NT2/D1 (cell line): ENCODE measurements at places on chromosomes 16 and 17.

DNA sequence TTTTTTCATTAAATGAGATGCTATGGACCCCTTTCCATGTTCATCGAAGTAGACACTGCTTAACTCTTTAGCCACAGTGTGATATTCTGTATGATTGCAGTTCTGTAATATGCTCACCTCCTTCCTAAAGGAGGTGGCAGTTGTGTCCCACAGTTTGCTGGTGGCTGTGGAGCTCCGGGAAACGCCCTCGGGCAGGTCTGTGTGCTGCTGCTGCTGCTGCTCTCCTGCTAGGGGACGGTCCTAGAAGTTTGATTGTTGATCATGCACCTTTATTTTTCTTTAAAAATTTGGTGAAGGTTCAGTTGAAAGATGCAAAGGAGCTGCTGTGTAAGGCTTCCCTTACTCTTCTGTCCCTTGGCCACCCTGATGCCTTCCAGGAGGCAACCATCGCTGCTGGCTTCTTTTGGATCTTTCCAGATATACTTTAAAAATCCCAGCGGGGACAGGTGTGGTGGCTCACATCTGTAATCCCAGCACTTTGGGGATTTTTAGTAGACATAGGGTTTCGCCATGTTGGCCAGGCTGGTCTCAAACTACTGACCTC, 8.4 kb upstream of the CLEC18A start:
- DNase-seq: no peak

DNA sequence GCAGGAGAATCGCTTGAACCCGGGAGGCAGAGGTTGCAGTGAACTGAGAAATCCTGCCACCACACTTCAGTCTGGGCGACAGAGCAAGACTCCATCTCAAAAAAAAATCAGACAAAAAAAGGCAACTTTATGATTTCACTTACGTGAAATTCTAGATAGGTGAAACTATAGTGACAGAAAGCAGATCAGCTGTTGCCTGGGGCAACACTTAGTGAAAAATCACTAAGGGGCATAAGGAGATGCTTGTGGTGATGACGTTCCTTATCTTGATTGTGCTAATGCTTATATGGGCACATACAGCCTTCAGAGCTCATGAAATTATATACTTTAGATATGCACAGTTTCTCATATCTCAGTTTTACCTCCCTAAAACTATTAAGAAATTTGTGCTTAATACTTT, 41.6 kb upstream of the SLC5A10 start:
- no peak for DNase-seq

GRCh38 chr17:74497471-74497870, 31.0 kb downstream of the CD300A start:
- no peak for DNase-seq

- no peak for DNase-seq
Measured at GRCh38 chr16:23125277-23125676, 24.0 kb downstream of the USP31 start.

DNA sequence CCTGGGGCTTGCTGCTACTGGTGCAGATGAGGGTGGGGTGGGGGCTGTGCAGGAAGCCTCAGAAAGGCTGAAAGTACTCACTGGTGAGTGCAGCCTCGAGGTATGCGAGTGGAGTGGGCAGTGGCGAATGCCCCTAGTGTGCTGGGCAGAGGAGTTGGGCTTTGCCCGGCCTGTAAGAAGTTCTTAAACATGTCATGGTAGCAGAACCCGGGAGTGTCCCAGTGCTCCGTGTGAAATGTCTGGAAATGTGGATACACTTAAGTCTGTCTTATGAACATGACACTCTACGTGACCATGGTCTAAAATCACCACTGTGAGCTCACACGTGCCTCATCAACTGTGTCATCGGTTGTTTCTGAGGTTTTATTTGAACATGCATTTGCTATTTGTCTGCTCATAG, 1.7 kb downstream of the SMTNL2 start:
- no peak for DNase-seq

GRCh38 chr17:48121923-48122664, 14.5 kb downstream of the SNX11 start:
- DNase-seq: no peak

DNA sequence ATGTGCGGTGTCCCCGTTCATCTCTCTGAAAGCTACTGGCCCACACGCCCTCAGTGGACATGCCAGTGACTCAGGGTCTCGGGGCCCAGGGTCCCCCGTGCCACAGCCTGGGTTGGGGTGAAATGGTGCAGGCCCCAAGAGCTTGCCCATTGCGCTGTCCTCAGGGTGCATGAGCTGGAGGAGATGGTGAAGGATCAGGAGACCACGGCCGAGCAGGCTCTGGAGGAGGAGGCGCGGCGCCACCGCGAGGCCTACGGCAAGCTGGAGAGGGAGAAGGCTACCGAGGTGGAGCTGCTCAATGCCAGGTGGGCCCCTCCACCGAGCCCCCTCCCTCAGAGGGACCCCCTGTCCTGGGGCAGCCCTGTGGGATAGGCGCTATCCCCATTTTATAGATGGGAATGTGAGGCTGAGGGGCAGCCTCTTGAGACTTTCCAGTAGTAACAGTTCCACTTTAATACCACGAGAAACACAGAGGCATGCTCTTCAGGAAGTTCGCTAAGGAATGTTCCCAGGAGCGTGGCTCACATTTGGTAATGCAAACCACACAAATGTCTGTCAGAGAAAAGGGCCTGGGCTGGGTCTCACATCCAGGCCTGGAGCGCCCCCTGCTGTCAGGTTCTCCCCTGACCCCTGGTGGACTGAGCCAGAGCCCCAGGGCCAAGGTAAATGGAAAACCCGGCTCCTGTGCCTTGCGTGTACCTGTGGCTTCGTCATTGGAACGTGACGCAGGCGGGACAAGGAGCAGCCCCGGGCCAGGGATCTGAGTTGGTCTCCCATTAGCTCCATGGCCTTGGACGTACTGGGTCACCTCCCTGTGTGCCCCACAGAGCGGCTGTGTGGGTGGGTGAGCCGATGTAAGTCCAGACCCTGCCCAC, 133.7 kb downstream of the RAB11FIP4 start:
- peak; percentile 71 for DNase-seq

DNA sequence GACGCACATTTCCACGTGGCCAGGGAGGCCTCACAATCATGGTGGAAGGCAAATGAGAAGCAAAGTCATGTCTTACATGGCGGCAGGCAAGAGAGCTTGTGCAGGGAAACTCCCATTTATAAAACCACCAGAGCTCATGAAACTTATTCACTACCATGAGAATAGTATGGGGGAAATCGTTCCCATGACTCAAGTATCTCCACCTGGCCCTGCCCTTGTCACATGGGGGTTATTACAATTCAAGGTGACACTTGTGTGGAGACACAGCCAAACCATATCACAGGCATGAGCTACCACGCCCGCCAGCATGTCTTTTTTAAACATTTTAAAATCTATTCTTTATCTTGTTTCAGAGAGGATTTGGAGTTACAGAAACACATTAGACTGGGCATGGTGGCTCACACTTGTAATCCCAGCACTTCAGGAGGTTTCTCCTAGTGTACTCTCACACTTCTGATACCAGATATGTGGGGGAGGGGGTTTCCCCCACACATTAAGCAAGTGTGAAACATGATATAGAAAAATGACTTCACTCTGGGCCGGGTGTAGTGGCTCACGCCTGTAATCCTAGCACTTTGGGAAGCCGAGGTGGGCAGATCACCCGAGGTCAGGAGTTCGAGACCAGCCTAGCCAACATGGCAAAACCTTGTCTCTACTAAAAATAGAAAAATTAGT, 5.6 kb upstream of the ATMIN start:
- no peak for DNase-seq

- no peak for DNase-seq
Measured at GRCh38 chr16:25109643-25110042, 1.9 kb upstream of the LCMT1 start.

DNA sequence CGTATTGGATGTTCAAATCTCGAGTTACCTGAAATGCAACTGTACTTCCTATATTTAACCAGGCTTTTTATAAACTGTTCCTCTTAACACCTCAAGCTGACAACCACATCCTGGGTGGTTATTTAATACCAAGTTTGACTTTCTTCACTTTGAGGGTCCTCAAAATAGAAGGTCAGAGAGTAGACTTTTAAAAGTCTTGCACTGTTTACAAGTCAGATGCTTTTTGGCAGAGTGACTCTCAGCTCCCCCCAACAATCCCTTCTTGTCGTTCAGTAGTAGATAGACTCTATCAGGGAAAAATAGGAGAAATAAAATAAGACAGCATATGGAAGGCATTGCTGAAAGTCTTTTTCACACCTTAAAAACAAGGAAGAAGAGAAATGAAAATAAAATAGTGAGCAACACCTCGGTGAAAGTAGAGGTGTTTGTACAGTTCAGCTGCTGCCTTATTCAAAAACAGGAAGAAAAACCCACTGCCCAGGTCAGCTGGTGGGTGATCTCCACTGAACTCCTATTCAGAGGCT, 650.4 kb downstream of the WWOX start:
- DNase-seq: no peak

GRCh38 chr17:78122216-78122930, 6.2 kb downstream of the TMC6 start:
- DNase-seq: no peak

- DNase-seq: no peak
Measured at GRCh38 chr16:14301169-14302030, 230.3 kb downstream of the MRTFB start.

DNA sequence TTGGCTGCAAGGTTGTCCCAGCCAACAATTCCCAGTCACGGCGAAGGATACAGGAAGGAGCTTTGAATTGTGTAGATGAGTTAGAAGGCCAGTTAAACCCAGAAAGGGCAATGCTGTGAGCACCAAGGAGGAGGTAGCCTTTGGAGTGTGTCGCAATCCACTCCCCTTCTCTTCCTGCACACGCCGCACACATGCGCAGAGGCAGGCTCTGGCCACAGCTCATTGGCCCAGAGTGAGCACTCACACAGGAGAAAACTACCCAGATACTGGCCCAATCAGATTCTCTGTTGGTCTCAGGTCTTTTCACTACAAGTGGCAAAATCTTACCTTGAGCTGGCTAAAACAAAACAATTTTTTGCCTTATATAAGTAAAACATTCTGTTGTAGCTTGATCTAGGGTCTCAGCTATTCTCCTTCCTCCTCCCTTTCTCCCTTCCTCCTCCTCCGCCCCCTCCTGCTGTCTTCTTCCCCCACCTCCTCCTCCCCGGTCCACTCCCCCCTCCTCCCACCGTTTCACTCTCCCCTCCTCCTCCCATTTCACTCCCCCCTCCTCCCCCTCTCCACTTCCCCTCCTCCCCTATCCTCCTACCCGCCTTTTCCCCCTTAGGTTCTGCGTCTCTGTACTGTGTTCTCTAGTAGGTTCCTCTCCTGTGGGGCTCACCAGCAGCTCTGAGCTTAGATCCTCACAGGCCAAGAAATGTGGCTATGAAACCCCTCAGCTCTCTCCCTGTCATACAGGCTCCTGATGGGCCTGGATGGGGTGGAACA, 344.9 kb downstream of the CPPED1 start:
- no peak for DNase-seq

- no peak for DNase-seq
Measured at GRCh38 chr17:61396586-61397085, 3.0 kb upstream of the TBX2 start.

GRCh38 chr16:15770107-15770506, 86.7 kb downstream of the MYH11 start:
- no peak for DNase-seq

GRCh38 chr16:46908540-46909372, 24.6 kb downstream of the GPT2 start:
- DNase-seq: peak; percentile 77

GRCh38 chr17:535198-535597, 179.4 kb downstream of the VPS53 start:
- DNase-seq: no peak

DNA sequence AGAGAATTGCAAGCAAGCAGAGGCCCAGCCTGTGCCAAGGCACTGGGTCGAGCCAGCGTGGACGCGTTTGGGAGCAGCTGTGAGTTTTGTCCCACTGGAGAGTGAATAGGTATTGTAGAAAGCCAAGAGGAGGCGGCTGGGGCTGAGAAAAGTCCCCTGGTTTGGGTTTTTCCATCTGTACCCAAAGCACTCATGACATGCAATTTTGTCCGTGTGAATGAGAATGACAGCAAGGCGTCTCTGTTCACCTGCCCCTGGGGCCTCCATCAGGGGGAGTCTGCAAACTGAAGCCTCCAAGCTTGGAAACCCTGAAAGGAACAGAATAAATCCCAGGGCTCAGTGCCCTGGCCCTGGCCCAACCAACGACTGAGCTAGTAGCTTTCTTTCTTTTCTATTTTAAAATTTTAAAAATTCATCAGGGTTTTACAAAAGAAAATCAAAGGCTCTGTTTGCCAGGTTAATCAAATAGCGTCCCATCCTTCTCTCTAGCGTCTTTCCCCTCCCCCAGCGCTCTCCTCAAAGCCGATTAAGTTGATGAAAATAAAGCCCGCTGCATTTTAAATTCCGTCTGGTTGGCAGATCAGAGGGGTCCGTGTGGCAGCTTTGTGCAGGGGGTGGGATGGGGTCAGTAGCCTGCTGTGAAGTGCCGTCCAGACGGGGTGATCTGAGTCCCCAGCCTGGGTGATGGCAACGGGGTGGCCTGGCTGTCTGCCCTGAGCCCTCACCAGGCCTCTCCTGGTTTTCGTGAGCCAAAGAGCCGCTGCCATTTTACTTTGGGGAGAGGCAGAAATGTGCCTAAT, 171.0 kb downstream of the KATNIP start:
- DNase-seq: no peak

- no peak for DNase-seq
Measured at GRCh38 chr17:55410722-55411462, 10.7 kb downstream of the MMD start.

GRCh38 chr16:49399594-49400364, 26.2 kb downstream of the C16orf78 start:
- no peak for DNase-seq

GRCh38 chr16:85203462-85203813, 91.2 kb upstream of the CIBAR2 start:
- DNase-seq: no peak

GRCh38 chr17:40068917-40069750, 6.4 kb downstream of the THRA start:
- no peak for DNase-seq

DNA sequence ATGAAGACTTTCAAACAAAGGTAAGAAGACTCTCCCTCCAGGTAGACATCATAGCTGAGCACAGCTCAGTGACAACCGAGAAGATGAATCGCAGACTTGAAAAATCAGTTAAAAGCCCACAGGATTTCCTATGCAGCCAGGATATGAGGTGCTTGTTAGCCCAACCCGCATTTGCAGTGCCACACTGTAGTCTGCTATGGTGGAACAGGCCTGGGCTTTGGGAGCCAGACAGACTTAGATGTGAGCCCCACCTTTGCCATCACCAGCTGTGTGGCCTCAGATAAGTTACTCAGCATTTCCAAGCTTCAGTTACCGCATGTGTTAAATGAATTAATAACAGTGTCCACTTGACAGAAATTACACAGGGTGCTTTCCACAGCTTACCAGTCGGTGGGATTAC, 204.4 kb upstream of the HS3ST3A1 start:
- no peak for DNase-seq
